Inflammatory macrophage (primary cell): ENCODE measurements at places on chromosomes 5 and 9.

GRCh38 chr5:56951126-56951945 is 587 bp downstream of the MIER3 start:
- no peak for DNase-seq

GRCh38 chr5:176319827-176320554 is 41.6 kb downstream of the KIAA1191 start:
- no peak for DNase-seq

DNA sequence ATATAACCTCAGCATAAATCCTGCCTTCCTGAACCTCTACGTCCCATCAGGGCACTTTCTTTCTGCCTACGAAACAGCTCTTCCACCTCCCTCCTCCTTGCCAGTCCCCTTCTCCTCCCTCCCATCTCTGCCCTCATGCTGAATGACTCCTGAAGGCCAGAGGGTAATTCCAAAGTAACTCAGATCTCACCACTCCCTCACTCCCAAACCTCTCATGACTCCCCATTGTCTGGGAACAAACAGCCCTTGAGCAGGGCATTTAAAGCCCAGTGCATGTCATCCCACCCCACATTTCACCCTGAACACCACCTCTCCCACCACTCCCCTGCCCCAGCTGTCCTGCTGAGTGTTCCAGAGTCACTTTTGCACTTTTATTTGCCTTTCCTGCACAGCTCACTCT is 8.9 kb upstream of the FBP1 start:
- DNase-seq: no peak

DNA sequence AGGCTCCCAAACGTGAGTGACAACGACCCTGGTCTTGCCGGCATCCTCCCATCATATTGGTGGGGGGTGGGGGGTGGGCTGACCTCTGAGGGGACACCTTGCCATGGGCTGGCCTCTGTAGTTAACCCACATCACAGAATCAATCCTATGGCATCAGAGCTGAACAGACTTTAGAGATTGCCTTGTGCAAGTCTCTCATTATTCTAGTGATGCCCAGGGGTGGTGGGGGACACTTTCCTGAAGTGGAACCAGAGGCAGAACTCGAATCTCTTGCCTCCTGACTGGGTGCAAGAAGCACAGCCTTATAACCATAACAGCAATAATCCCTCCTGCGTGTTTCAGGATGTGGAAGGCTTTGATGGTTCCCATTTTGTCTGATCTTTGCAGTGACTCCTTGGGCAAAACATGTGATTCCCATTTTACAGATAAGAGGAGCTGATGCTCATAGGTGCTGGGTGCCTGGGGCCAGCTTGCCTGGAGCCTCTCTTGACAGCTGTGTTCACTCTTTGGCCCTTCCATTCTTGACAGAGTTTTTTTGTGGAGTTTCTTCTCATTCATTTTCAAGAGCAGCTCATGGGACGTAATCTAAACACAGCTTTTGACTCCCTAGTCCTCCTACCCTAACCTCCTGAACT is 18.6 kb upstream of the PITX1 start:
- no peak for DNase-seq

GRCh38 chr9:122370303-122370702 is 521 bp upstream of the PTGS1 start:
- peak; percentile 84 for DNase-seq

DNA sequence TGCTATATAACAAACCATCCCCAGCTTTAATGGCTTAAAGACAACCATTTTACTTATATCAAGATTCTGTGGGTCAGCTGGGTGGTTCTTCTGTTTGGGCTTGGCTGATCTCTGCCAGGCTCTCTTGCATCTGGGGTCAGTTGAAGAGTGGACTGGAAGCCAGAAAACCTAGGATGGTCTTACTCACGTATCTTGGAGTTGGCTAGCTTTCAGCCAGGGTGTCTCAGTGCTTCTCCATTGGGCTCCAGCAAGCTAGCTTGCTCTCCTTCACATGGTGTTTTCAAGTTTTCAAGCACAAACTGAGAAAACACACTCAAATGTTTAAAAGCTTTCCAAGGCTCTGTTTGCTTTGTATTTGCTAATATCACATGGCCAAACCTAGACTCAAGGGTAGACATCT is 146.8 kb downstream of the PIK3R1 start:
- DNase-seq: no peak

DNA sequence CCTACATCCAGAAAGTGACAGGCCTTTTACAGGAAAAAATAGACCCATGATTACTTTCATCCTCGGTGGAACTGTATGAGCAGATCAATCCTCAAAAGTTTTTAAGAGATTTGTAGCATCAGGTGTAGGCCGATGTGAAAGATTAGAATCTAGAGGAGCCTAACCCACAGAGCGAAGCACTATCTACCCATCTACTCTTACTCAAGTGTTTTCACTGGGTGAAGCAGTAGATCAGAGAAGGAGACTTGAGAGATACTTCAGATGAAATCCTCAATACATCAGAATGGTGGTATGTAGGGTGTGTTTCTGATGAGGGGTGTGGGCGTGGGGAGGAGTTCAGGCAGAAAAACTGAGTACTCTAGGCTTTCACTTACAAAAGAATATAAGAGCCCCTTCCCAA is 192.8 kb downstream of the FER start:
- no peak for DNase-seq

DNA sequence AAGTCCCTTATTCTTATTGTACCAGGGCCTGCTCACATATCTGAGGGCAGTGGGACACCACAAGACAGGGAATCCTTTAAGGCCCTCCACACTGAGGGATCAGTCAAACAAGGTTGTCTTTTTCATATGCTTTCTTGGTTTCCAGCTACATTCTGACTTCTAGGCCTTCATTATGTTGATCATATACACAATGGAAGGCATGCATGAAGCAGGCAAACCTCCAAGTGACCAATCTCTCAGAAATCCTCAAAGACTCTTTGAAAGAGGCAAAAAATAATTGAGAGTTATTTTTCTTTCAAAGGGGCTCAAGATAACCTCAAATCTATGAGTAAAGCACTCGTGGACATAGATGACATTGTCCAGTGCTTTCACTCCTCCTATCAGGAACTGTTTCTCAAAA is 1195.9 kb upstream of the ACO1 start:
- no peak for DNase-seq

- no peak for DNase-seq
Observed at GRCh38 chr5:123947797-123948196, 435.8 kb downstream of the CSNK1G3 start.

DNA sequence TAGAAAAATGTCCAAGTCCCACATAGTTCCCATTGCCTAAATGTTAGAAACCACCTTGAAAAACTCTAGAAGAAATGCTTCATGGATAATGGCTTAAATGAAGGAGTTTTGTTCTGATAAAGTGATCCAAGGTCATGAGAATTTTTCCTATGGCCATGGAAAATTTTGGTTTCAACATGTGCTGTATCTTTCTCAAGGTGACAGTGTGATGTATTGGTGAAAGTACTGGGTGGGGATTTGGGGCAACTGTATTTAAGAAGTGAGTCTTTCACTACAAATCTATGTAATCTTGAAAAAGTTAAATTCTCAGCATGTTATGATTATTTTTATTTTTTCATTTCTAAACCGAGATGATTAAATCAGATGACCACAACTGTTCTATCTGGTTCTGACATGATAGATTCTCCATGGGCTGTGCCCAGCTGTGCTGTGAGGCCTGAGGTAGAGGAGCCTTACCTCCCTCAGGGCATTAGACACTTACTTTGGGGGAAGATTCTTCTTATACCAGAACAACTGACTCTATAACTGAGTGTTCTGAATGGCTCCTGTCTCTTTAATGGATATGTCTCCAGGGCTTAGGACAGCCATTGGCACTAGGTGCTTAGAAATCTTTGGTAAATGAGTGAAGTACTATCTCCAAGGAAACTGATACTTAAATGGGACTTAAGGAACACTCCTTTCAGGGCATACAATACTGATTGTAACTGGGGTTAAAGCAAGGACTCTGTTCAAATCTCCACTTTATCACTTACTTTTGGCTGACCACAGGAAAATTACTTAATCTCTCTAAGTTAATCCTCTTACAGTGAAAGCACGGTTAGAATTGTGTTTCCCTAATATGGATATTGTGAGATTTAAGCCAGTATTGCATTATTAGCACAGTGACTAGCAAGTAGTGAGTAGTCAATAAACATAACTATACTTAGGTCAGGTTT is 397.4 kb upstream of the MEF2C start:
- no peak for DNase-seq

GRCh38 chr5:172758077-172758833 is 12.7 kb downstream of the DUSP1 start:
- peak; percentile 87 for DNase-seq

- no peak for DNase-seq
Observed at GRCh38 chr9:110033869-110034268, 174.1 kb downstream of the C9orf152 start.

DNA sequence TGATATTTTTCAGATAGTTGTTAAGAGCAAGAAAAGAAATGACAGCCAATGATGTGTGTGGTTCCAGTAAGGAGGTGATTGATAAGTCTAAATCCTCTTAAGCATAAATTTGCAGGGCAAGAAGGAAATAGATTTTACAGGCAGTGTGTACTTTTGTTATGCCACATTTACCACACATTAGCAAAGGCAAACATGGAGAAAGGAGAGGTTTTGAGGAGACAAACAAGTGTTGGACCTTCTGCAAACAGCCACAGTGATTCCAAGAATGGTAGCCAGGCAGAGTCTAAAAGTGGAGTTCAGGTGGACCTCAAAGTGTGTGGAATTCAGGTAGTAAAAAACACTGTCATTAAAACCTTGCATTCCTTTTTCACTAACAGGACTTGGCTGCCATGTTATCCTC is 295.9 kb upstream of the ITGA1 start:
- DNase-seq: no peak

DNA sequence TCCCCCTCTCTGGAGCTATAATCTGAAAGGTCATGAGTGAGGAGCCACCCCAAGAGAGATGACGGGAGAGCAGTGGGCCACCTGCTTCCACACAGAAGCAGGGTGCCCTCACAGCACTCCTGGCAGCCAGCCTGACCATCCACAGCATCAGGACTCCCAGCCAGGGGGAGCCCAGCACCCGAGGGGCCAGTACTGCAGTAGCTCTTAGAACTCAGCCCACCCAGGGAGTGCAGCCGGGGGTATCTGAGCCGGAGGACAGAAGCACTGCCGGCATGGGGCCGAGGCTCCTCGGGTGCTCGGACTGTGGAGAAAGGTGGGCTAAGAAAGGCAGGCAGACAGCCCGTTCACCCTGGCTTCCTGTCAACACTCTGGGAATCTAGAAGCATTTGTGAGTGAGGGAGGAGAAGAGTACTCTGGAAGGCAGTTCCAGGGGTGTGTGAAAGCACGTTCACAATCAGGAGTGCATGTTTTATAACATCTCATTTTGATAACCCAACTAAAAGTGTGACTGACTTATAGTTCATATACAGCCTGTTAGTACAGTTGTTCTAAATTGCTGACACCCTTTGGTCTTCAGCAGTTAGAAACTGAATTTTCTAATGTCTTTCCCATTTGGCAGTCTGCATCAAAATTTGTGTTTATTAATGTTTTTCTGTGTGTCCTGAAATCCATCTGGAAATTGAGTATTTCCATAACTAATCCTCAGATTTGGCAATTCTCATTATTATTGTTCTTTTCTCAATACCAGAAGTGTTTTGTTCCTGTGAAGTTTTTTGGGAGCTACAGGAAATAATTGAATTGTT is 25.9 kb upstream of the ASPN start:
- no peak for DNase-seq

DNA sequence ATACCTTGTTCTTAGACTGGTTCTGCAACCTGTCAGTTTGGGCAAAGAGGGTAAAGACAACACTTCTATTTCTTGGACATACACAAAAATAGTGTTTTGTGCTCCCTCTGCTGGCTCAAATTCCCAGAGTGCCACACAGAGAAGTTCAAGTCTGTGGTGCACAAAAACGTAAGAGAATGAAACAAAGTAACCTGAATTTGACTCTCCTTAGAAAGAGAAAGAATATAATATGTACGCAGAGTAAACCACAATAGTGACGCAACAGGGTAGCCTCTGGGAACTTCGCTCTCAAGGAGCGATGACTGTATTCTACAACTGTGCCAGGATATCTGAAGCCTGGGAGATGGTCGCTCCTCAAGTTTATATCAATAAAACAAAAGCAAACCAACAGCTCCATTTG is 18.5 kb downstream of the DDX31 start:
- peak; percentile 29 for DNase-seq

- no peak for DNase-seq
Observed at GRCh38 chr9:19782005-19782404, 6.8 kb downstream of the SLC24A2 start.

DNA sequence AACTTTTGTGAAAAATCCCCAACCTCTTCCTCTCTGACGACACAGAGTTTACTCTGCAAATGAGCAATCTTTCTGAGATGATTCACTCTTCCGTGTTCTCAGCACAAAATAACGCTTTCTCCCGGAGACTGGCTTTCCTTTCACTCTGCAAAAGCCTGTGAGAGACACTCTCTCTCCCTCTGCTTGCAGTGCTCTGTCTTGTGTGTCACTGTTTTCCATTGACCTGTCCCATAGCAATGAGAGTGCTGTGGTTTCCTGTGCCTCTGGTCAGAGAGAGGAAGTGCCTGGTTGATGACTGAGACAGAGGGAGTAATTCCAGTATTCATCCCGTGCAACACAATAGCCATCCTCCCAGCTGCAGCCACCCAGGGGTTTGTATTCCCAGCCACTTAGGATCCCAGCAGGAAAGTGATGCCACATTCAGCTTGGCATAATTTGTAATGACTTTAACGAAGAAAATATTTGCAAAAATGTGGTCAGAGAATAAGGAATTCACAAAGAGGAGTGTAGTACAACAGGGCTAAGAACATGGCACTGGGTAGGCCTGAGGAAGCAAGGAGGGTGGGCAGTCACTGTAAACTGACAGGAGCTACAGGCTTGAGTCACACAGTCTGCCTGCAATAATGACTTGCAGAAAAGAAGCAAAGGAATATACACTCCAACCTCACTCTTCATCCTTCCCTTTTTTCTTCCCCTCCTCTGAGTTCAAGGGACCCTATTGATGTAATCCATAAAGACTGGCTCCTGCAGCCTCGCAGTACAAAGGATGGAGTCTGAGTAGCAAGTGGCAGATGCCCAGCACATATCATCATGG is 463.5 kb upstream of the RGMB start:
- DNase-seq: no peak

GRCh38 chr9:75983319-75984045 is 93.0 kb downstream of the PCSK5 start:
- DNase-seq: no peak

GRCh38 chr5:72586788-72587530 is 79.7 kb upstream of the ZNF366 start:
- no peak for DNase-seq

GRCh38 chr9:86788456-86788855 is 158.8 kb downstream of the GAS1 start:
- DNase-seq: peak; percentile 37

DNA sequence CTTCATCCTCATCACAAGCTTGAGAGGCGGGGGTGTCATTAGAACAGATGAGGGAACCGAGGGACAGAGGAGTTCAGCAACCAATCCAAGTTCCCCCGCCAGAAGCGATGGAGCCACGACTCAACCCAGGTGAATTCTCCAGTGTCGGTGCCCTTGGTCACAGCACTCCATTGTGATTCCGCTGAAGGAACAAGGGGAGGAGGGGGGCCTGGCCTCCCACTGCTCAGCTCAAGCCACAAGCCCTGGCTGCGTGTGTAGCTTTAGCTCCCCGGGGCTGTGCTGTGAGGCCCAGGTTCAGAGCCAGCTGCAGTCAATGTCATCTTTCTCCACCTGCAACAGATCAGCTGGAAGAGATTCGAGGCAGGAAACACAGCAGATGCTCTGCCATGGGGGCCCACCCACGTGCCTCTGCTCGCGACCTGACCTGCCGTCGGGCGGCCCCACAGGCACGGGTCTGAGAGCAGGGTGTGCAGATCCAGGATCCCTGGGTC is 72.6 kb downstream of the GTF3C4 start:
- DNase-seq: no peak

- DNase-seq: no peak
Observed at GRCh38 chr9:1637401-1637800, 377.7 kb upstream of the SMARCA2 start.

- DNase-seq: no peak
Observed at GRCh38 chr9:14909961-14910805, at the start of gene FREM1. FREM1 (minus strand) TSS chr9:14910428; CDS start chr9:14868977, 41,451 bp downstream.
